ENCODE measurements at places on chromosomes 7 and 10.

DNA sequence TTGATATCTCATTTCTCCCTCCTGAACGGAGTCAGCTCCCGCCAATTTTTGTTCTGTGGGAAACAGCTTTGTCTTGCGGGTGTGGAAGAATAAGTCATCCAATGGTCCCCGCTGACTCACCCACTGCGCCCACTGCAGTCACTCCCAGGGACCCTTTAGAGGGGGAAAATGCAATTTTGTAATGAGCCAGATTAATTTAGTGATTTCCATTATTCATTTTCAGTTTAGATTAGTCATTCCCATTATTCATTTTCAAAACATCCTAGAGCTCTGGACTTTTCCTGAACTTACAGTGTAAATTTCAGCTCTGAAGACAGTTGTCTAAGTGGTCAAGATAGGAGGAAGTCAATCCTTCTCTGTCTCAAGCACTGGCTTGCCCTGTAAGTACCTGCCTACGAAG is 154.9 kb upstream of the TMEM72 start:
- DNase-seq: no peak

DNA sequence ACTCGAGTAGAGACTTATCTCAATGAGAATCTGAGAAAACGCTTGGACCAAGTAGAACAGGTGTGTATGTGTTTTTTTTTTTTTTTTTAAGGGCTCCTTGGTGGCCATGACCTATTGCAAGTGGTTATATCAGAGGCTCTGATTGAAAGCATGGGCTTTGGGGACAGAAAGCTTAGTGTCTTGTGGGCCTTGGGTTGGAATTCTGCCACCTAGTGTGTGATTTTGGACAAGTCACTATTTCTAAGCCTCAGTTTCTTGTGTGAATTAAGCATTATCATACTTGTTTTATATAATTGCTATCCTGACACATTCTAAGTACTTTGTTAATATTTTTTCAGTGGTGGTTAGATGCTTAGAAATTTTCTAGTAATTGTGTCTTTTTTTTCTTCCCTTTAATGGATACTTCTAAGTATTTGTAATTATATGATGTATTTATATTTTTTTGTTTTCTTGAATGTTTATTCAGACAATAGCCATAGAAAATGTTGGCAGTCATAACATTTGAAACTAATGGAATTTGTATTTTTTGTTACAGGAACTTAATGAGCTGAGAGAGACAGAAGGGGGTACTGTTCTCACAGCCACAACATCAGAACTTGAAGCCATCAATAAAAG is 33.1 kb downstream of the SMC3 start:
- DNase-seq: no peak

DNA sequence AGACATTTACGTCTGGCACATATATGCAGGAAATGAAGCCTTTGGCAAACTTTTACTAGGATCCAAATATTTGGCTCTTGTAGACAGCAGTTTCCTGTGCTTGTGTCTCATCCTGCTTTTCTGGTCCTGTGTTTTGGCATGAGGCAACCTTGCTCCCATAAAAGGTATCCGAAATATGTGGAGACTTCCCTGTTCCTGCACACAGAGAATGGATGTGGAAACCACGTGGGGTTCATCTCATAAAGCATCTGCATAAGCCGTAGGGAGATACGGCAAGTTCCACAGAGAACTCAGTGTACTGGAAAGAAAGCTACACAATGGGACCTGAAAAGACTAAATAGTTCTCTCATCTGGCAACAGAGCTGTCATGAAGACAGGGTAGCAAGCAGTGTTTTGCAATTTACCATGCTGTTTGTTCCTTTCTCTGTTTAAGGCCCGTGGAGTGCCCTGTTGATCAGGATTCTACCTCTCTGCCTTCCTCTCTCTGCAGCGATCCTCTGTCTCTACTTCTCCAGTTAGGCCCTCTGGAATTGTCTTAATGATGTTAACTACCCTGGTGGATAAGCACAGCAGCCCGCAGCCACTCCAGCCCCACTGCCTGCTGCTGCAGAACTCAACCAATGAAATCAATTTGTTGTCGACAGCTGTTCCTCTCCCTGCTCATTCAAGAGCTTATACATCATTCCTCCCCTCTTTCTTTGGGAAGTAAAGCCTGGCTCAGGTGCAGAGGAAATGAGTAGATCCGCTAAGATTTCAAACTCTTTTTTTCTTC is 293.6 kb downstream of the CSTF2T start:
- no peak for DNase-seq

- no peak for DNase-seq
Observed at GRCh38 chr7:155820246-155820645, 8.0 kb upstream of the SHH start.

Measured in stimulated activated CD8-positive, alpha-beta memory T cell treated with anti-CD3 and anti-CD28 coated beads, Interleukin-4, amount 100 ng/mL, for 4 hours (primary cell).